Coronary artery (tissue), 2 donors: ENCODE measurements at places on chromosomes 16 and 17.

DNA sequence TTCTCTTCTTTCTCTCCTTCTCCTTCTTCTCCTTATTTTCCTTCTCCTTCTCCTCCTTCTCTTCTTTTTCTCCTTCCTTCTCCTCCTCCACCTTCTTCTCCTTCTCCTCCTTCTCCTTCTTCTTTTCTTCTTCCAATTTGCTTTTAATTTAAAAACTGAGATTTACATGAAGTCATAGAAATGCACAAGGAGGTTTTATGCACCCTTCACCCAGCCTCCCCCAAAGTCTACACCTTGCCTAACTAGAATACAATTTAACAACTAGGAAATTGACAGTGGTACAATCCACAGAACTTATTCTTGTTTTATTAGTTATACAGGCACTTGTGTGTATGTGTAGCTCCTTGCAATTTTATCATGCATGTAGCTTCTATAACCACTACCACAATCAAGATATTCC is 826.7 kb downstream of the KCNJ2 start:
- no peak for DNase-seq

DNA sequence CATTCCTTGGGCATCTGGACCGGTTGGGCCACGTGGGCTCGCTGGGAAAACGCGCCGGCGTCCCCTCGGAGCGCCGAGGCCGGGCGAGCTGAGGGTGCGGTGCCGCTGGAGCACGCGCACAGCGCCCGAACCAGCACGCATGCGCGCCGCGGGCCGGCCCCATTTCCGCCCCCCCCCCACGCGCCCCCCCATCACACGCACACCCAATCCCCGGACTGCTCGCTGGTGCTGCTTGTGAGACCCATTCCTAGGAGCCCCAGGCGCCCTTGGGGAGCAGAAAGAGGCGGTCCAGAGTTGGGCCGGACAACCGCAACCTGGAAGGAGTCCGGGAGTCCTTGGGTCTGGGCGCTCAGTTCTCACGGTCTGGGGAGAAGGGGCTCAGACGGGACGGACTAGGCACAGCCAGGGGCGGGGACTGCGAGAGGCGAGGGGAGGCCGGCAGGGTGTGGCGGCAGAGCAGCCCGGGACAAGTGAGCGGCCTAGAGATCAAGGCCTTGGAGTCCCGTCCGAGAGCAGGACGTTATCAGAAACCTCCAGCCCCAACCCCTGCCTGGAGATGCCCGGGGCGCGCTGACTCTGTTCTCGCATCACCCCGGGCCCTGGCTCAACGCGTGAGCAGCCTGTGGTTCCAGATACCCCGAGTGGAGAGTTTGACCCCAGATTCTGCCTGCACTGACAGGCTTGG is 6.0 kb upstream of the CBX8 start:
- DNase-seq = no peak

- no peak for DNase-seq
These were observed 113.1 kb downstream of the RAP1GAP2 start for GRCh38 chr17:2909175-2909845.

GRCh38 chr16:57672824-57673223 is 4.7 kb downstream of the ADGRG3 start:
- no peak for DNase-seq

- DNase-seq = no peak
These were observed 130.8 kb upstream of the CES5A start for GRCh38 chr16:56005958-56006357.

- DNase-seq = no peak
These were observed 10.9 kb upstream of the GINS2 start for GRCh38 chr16:85699628-85700027.

DNA sequence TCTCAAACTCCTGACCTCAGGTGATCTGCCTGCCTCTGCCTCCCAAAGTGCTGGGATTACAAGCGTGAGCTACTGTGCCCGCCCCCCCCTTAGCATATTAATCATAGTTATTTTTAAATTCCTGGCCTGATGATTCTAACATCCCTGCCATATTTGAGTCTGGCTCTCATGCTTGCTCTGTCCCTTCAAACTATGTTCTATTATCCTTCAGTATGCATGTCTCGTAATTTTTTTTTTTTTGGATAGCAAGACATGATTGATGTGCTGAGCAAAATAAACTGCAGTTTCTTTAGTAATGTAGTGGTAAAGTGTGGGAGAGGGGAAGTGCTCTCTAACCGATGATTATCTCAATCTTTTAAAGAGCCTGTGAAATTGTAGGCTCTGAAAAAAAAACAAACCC is 34.3 kb upstream of the TMEM92 start:
- DNase-seq = no peak

- no peak for DNase-seq
These were observed 81.2 kb upstream of the ATP2A3 start for GRCh38 chr17:4045487-4045886.

- no peak for DNase-seq
These were observed 130.9 kb upstream of the CACNG3 start for GRCh38 chr16:24125214-24125613.

DNA sequence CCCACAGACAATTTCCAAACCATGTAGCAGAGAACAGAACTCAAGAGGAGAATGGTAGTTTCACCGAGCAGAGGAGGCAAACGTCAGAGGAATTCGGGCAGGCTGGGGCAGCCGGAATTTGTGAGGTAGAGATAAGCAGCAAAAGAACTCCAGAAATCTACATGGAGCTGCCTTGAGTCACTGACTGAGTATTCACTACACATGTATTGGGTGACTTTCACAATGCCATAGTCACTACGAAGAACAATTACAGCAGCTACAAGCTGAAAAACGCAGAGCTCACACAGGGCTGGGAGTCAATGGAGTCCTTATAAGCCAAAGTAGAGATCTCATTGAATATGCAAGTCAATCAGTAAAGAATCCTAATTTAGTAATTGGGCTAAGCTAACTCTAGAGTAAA is 13.4 kb downstream of the CMC2 start:
- DNase-seq = no peak

DNA sequence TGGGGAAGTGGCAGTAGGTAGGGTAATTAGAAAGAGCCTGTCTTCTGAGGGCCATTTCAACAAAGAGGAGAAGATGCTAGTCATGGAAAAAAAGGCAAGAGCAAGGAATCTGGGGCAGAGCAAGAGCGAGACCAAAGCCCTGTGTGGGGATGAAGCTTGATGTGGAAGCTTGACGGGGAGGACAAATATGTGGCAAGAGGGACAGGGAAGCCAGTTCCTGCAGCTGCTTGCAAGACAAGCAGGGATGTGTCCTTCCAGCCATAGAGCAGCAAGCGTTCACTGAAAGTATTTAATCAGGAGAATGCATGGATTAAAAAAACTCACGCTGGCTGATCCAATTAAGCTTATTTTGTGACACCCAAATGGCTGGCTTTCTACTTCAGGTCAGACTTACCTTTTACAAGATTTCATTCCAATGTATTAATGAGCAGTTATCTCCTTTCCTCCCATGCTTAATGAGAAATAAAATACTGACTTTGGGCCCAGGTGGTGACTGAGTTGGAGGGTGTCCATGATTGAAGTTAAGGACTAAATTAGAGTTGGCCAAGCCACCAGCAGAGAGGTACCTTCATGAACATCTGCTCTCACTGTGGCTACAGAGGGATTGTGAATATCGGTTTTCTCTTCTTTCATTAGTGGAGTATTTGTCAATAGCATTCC is 76.8 kb downstream of the ABCA8 start:
- no peak for DNase-seq
